ENCODE measurements at places on chromosomes 7 and 10.

DNA sequence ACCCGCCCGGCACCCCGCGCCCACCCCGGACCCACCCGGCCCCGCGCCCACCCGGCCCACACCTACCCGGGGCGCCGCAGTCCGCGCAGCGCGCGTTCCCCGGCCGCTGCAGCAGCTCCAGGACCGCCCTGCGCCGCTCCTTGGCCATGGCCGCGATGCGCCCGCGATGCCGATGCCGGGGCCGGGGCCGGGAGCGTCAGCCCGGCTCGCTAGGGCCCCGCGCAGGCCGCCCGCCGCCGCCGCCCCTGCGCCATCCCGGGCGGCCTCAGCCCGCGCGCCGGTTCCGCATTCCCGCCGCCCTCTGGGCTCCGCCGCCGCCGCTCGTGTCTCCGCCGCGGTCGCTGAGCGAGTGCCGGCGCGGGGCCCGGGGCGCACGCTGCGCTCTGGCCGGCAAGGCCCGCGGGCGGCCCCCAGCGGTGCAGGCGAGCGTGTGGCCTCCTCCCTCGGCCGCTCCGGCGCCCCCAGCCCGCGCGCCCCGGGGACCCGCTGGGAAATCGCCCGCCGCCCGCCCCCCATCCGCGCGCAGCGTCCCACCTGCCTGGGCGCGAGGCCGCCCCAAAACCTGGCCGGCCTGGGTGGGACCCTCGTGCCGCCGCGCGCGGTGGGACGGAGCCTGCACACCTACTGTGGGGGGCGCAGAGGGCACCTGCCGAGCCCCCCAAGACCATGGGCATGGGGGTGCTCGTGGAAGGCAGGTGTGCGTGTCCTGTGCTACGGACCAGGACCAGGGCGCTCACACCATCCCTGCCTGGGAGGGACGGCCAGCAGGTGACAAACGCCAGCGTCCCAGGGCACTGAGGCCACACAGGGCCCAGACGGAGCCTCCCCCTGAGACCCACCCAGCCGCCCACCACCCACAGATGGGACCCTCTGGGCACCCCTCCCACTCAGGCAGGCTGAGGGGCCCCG is at the start of gene ADAP1:
Gene ADAP1 (minus strand): TSS at position 351 of the 909 bp plus-strand sequence. CDS start 203 bp downstream, at position 148.
- DNase-seq: no peak

DNA sequence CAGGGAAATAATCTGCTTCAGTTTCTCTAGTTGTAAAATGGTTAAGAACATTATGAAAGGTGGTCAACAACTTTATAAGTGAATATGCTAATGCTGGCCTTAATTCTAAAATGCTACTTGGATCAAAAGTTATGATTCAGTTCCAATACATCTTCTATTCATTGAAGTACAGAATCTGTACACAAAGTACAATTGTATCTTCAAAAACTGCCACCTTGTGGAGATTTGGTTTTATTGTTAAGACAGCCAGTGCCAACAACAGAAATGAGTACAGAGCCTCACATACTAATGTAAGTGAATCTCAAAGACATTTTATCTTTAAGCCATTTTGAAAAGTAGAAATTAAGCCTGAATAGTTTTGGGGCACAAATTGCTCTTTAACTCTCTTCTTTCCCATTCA is 194.0 kb downstream of the CFTR start:
- DNase-seq: no peak

DNA sequence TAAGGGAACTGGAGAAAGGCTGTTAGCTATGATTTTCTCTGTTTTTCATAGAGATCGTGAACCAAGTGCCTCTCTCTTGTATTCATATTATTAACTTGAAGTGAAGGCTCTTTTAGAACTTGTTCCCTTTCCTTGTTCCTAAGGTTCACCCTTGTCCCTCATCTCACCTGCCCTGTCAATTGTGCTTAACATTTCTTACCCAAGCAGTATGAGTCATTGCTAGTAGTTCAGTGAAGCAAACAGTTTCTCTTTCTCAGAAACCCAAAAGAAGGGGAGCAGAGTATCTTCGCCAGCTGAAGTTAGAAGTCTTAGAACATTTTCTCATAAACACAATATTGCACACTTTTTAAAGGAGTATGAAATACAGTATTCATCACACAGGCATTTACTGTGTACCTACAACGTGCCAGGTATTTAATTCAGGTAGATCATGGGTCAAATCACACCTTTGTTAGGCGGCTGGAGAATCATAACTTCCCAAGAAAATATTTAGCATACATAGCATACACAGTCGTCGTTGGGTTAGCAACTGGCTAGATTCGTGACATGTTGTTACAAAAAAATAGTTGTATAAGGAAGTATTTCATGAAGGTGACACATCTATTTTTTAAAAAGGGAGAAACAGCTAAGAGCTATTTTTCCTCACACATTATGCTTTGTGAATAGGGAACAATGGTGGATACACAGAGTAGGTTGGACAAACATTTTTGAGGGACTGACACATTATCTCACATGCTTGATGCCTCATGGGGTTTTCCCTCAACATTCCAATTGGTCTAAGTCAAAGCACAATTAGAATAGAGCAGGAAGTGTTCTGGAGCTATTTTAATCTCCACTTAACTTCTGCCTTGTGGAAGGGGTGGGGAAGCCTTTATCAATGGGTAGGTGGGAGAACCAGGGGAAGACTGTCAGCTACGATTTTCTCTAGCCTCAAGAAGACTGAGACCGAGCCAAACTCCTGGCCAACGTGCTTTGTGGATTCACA is 13.2 kb downstream of the HDAC9 start:
- DNase-seq: no peak

DNA sequence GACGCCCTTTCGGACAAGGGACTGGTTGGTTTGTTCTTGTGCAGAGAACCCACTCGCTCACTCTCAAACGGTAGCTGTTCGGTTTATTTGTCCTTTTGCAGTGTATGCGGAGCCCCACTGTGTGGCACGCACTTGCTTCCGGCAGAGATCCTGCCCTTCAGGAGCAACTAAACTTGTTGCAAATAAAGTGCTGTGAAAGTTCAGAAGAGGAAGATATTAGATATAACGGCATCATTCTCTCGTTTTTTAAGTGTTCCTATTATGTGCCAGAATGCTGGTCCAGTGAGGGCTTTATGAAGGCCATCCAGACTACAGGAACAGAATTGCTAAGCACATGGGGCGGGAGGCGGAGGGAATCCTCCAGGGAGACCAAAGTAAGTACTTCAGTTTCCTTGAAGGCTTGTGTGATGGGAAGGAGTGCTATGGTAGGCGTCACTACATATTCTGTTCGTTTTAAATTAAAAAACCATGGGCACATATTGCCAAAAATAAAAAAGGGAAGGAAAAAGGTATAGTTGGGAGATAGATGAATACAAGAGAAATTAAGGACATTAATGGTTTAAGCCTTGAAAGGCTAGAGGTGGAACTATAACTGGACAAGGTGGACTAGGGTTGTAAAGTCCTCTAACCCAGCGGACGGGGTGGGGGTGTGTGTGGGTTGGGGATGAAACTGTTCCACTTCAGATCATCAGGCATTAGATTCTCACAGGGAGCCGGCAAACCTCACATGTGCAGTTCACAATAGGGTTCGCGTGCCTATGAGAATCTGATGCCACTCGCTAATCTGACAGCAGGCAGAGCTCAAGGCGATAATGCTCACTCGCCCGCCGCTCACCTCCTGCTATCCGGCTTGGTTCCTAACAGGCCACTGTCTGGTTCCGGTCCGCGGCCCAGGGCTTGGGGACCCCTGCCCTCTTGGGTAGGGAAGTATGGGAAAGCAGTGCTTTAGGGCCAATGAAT is 704 bp upstream of the ERLIN1 start:
- no peak for DNase-seq

GRCh38 chr7:28020302-28020940 is 160.2 kb downstream of the JAZF1 start:
- peak; percentile 75 for DNase-seq

- DNase-seq: no peak
These were observed 5.9 kb upstream of the GPAM start for GRCh38 chr10:112189465-112189864.

- DNase-seq: no peak
These were observed 2.1 kb upstream of the ADAM8 start for GRCh38 chr10:133278577-133279265.

- DNase-seq: no peak
These were observed 79.3 kb upstream of the AFAP1L2 start for GRCh38 chr10:114483575-114483974.

DNA sequence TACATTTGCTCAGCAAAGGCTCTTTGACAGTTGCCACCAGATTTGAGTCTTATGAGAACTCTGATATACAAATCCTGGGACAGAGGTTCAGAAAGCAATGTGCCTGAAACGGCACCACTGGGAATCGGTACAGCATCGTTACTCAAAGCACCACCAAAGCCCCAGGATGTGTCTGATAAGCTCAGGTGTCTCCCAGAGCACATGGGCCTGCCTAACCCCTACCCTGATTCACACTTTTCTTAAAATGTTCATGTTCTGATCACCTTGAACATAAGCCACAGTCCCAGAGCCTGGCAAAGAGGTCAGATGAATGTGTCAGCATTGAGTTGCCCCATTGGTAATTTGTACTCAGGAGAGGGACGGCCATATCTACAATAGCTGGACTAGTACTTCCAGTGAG is 545.8 kb upstream of the AUTS2 start:
- DNase-seq: no peak

DNA sequence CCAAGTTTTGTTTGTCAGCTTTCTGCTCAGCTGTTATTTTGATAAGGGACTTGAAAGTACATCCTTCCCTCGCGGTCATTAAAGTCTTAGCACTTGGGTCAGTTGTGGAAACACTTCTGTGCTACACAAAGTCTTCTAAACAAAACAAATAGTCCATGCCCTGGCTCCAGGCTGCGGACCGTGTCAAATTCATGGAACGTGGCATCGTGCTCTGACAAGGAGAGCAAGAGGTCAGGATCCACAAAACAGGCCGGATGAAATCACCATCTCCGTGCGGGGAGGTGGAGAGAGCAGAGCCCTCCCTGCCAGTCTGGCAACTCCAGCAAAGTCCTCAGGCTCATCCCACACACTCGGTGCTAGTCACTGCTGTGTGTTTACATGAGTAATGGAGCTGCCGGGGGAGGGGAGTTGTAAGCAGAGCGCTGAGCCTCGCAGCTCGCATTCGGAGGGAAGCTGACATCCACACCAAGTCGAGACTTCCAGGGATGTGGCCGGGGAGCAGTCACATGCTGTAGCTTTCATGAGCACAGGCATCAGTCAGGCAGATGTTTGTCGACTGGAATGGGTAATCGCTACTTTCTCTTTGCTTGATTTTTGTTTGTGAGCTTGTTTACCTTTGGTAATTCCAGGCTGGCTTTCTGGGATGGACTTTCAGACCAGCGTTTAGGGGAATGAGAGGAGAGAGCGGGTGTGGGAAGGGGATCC is 147.6 kb downstream of the ARID5B start:
- peak; percentile 23 for DNase-seq

DNA sequence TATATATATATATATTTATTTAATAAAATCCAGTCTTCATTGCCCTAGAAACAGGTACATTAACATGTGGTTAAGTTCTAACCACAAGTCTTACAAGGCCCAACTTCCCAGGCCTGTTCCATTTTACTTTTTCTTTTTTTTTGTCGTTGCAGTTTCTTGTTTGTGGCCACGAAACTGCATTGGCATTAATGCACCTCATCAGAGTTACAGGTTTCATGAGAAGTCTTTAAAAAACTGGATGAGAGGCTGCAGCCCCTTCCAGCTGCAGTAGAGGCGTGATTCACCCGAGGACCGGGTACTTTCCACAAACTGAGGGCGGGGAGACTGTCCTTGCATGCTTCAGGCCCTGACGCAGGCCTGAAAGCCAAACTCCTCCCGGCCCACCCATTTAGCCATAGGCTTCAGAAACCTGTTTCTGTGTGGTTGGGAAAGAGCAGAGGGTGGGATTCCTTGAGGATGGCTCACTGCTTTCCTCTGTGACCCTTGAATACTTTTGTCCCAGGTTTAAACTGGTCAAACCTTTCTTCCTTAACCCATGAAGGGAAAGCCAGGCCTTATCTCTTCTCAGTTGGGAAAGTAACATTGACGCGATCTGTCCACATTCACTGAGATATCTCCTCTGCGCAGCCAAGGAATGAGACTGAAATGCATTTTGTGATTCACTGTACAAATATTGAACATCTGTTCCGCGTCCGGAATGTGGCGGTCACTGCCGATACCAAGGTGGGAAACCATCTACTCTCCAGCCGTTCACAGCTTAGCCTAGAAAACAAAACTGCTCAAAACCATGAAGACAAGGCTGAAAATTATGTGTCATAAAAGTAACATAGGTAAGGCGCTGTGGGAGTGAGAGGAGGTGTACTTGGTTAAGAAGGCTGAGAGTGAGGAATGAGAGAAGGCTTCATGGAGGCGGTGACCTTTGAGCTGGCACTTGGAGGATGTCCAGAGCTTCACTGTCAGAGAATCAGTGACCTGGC is 311.7 kb downstream of the GATA3 start:
- DNase-seq: no peak

GRCh38 chr7:99036546-99037111 is 107.3 kb downstream of the SMURF1 start:
- DNase-seq: peak; percentile 23

Measured in iPS DF 19.7 (cell line).